ENCODE measurements at places on chromosomes 12 and 14.

DNA sequence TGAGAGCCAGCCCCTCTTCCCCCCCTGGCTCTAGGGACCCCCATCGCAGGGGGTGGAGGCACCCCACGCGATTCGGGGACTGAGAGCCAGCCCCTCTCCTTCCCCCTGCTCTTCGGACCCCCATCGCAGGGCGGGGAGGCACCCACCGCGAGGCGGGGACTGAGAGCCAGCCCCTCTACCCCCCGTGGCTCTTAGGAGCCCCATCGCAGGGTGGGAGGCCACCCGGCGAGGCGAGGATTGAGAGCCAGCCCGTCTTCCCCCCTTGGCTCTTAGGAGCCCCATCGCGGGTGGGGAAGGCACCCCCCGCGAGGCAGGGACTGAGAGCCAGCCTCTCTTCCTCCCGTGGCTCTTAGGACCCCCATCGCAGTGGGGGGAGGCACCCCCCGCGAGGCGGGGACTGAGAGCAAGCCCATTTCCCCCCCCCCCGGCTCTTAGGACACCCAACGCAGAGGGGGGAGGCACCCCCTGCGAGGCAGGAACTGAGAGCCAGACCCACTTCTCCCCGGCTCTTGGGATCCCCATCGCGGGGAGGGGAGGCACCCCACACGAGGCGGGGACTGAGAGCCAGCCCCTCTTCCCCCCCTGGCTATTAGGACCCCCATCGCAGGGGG lies 45.6 kb downstream of the DDX11 start:
- DNase-seq = no peak

DNA sequence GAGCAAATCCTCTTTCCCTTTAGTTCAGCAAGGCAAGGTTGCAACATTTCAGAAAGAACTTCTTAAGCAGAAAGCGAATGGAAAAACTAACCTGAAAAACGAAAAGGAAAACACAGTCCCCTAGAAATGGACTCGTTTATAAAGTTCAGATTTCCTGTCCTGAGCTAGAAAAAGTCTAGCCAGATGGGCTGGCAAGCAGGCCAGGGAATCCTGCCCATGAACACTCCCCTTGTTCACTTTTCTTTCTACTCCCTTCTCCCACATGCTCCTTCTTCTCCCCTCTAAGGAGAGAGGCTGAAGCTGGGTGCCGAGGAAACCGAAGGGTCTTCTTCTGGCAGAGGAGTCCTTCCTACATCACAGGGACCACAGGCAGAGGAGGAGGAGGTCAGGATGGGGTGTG lies 27.1 kb downstream of the LTBP2 start:
- DNase-seq = no peak

DNA sequence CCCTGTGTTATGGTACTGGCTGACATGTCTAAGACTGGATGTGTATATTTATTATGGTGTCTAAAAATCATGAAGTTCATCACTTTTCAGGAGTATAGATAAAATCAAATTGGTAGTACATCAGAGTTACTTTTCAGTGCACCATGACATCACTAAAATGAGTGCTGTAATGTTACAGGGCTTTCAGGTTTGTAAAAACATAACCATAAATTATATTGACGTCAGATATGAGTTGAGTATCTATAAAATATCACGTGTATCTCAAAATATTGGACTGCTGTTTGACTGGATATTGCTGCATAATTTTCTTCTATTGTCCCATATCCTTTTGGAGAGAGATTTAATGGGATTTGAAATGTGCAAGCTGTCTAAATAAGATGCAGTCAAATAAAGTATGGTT lies 22.0 kb downstream of the NAA30 start:
- no peak for DNase-seq

DNA sequence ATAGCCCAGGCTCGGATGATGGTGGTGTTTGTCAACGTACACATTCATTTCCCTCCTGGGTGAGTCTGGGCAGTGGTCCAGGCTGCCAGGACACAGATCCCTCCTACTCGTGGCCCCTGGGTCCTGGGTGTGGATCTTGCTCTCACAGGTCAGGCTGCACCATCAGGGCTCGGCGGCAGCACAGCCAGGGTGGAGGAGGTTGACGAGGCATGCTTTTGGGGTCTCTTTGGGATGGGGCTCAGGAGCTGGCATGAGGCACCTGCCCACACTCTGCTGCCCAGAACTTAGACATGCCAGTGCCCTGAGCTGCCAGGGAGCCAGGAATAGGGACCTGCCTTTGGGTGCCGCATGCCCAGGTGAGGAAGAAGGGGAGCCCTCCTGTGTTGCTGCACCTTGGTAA lies 9.7 kb downstream of the TMEM121 start:
- no peak for DNase-seq

DNA sequence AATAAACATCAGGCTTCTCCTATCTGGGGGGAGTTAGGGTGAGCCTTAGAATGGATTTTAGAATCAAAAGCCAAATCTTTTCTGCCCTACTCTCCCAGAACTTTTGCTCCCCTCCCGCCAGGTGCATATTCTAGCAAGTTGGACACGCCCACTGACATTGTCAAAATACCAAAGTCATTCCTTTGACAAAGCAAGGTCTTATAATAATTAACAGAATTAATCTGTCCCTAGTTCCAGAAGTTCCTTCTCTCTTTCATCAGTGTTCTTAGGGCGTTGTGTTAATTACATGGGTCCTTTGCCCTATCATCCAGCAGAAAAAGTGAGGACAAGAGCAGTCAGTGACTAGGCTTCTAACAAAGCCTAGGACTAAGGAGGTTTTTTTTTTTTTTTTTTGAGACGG lies 2.4 kb downstream of the PRR13 start:
- no peak for DNase-seq

GRCh38 chr12:828726-829395 lies 76.5 kb downstream of the WNK1 start:
- no peak for DNase-seq

All from effector CD4-positive, alpha-beta T cell (primary cell).